RPMI7951 (cell line): ENCODE measurements at places on chromosomes 12 and 14. TPM values are rescaled to one million over a fixed set of nuclear protein-coding genes. Genes with fewer than 3 reads are reported as not detected.
A peak's percentile ranks its signal among the peaks of the same experiment; 100 is the strongest.

Gene TAS2R8
- 0.20 TPM in 1 of 2 replicates, not detected in the other for total RNA-seq

DNA sequence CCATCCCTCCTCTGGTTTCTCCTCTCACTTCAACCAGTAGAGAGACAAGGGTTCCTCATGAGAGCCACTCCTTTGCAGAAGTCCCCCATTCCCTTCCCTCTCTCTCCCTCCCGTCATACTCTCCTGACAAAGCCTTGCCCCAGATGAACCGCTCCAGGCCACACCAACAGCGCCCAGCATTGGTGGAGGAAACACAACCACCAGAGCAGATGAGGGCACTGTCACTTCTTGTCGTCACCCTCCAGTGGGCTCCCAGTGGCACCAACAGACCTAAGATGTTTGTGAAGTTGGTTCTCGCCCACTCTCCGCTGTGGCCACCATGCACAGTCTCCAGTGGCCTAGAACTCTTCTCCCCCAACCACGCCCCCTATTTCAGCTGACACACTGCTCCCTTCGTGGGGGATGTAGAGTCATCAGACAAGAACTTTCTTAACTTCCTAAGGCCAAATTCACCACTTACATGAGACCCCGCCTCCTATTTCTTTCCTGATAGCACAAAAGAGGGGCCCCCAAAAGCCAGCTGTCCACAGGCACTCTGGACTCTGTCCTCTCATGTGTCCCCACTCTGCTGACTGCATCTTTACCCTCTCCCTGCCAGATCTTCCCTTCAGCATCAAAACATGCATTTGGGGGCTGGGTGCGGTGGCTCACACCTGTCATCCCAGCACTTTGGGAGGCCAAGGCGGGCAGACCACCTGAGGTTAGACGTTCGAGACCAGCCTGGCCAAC is 29.2 kb upstream of the PLEKHG6 start:
- DNase-seq = no peak

Gene HCAR1
- total RNA-seq = 1.2 and 1.3 TPM in 2 replicates

DNA sequence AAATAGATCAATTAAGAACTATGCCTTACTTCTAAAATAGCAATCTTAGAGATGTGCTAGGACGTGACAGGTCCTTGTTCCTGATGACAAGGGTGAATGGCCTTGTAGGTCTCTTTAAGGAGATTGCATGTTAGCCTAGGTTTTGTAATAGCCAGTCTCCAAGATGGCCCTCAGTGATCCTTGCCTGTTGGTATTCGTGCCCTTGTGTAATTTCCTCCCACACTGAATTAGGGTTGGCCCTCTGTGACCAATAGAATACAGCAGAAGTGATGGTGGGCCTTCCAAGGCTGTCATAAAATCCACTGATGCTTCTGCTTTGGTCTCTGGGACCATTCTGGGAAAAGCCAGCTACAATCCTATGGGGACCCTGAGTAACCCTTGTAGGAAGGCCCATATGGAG is 38.2 kb upstream of the SNX6 start:
- DNase-seq = no peak

Gene ERP27
- total RNA-seq = 0.10 TPM in 1 of 2 replicates, not detected in the other

GRCh38 chr14:88825078-88825458 is 617 bp downstream of the TTC8 start:
- DNase-seq = peak; percentile 35

Gene HOXC9
- total RNA-seq = 4.3 and 5.9 TPM in 2 replicates

Gene FAR2
- total RNA-seq = 11.9 and 12.2 TPM in 2 replicates

GRCh38 chr12:1504304-1504894 is 90.0 kb downstream of the FBXL14 start:
- DNase-seq = no peak
